ENCODE measurements at places on chromosomes 16 and 17. TPM values are rescaled to one million over a fixed set of nuclear protein-coding genes. Genes with fewer than 3 reads are reported as not detected.

Gene ALDH3A1
- not detected for total RNA-seq

Gene PYY
- 0.51 TPM for total RNA-seq

Gene ATMIN
- total RNA-seq: 25.0 TPM

Gene TUBB3
- 210 TPM for total RNA-seq

Gene TRIM37
- total RNA-seq: 36.2 TPM

Gene GRB7
- 1.5 TPM for total RNA-seq

Gene RND2
- 0.36 TPM for total RNA-seq

Gene HBZ
- not detected for total RNA-seq

Gene CTNS
- 21.1 TPM for total RNA-seq

GRCh38 chr17:8964801-8965393 lies 610 bp downstream of the PIK3R5 start:
- no peaks in the 10 kb centered on the region for H3K36me3 ChIP-seq
- H3K4me1 ChIP-seq: no peaks in the 10 kb centered on the region
- no peak overlapping the region for H3K4me3 ChIP-seq
- H3K27me3 ChIP-seq: no peaks in the 10 kb centered on the region
- no peak overlapping the region for H3K27ac ChIP-seq

DNA sequence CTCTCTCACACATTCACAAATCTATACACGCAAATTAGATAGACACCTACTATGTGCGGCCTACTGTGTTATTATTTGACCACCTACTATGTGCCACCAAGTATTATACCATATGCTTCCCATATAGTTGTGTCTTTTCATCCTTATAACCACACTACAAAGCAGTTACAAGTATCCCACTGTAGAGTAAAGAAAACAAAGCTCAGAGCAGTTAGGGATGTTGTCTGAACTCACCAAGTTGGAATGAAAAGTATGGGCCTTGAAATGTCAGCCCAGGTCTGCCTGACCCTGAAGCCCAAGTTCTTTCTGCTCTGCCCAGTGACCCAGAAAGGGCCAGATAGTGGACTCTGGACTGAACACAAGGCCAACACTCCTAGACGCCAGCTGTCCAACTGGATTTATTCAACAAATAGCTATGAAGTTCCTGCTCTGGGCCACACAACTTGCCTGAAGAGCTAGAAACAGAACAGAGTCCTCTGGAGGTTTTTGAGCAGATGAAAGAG lies 8.5 kb downstream of the KRT37 start:
- H3K27me3 ChIP-seq: no peaks in the 10 kb centered on the region
- no peak overlapping the region for H3K4me3 ChIP-seq
- no peaks in the 10 kb centered on the region for H3K4me1 ChIP-seq
- no peak overlapping the region for H3K27ac ChIP-seq
- DNase-seq: no peak

DNA sequence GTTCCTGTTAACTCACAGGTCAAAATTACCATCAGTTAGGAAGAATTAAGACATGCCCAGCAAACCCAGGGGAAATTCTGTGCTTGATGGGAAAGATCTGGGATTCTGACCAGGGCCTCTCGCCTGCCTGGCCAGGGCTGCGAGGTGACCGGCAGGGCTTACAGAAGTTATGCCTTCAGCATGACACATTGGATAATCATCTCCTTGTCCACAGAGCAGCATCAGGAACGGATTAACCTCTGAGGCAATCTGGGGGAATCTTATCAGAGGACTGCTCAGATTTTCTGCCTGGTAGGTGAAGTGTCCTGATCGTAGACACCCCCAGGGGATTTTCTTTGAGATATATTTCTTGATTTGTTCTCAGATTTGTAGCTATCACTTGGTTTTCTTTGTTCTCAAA lies 172.5 kb downstream of the HS3ST3A1 start:
- no peaks in the 10 kb centered on the region for H3K36me3 ChIP-seq
- H3K4me3 ChIP-seq: no peak overlapping the region
- no peak overlapping the region for H3K27ac ChIP-seq
- H3K4me1 ChIP-seq: no peaks in the 10 kb centered on the region
- no peak for DNase-seq
- no peaks in the 10 kb centered on the region for H3K27me3 ChIP-seq

DNA sequence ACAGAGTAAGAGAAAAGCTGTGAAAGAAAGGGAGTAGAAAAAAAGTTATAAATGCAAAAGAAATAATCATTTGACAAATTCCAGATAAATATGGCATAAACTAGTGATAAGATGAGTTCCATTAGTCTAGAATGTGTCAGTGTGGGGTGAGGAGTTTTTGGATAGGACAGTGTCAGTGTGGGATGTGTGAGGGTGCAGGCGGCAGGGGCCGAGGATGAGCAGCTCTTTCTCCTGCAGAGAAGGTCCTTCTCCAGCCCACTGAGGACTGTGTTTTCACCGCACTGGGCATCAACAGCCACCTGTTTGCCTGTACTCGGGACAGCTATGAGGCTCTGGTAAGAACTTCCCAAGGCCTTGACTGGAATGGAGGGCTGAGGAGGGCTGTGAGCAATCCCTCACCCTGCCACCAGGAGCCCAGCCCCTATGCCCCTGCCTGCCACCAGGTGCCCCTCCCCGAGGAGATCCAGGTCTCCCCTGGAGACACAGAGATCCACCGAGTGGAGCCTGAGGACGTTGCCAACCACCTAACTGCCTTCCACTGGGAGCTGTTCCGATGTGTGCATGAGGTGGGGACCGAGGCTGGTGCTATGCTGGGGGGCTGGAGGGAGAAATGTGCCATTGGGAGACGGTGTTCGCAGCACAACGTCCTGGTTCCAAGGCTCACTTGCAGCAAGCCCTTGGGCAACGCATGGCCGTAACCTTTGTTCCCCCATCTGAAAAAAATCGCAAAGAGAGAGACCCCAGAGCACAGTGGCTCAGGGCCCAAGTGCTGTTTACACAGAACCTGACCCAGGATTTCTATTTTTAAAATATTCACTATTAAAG lies 13.1 kb downstream of the RAPGEFL1 start:
- H3K36me3 ChIP-seq: peaks cover 8% of the 10 kb centered on the region
- H3K4me1 ChIP-seq: peaks cover 27% of the 10 kb centered on the region
- peak; percentile 76 for DNase-seq
- peak overlapping the region; percentile 84 for H3K4me3 ChIP-seq

- no peaks in the 10 kb centered on the region for H3K27me3 ChIP-seq
- H3K36me3 ChIP-seq: peaks cover 10% of the 10 kb centered on the region
- H3K27ac ChIP-seq: no peak overlapping the region
These were observed 38.4 kb downstream of the UTP18 start for GRCh38 chr17:51298508-51299371.

- H3K36me3 ChIP-seq: no peaks in the 10 kb centered on the region
- DNase-seq: no peak
- H3K27me3 ChIP-seq: no peaks in the 10 kb centered on the region
- H3K27ac ChIP-seq: no peak overlapping the region
These were observed 73.5 kb upstream of the CBX4 start for GRCh38 chr17:79912552-79913330.

DNA sequence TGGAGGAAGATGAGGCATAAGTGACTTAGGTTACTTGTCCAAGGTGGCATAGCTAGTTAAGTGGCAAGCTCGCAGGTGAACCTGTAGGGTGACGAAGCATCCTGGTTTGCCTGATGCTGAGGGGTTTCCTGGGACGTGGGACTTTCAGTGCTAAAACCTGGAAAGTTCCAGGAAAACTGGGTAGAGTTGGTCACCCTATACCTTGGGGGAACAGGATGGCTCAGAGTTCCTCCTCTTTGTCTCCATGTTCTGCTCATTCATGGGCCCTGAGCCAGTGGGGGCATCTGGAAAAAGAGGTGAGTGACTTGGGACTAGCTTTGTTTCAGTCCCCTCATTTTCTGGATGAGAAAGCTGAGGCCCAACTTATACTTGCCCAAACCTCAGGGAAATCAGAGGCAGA lies 268.0 kb upstream of the N4BP1 start:
- H3K27ac ChIP-seq: no peak overlapping the region
- no peaks in the 10 kb centered on the region for H3K27me3 ChIP-seq
- no peaks in the 10 kb centered on the region for H3K4me1 ChIP-seq
- no peak for DNase-seq
- H3K4me3 ChIP-seq: no peak overlapping the region

GRCh38 chr16:11164482-11165270 lies 91.3 kb downstream of the SOCS1 start:
- H3K4me1 ChIP-seq: no peaks in the 10 kb centered on the region
- no peak overlapping the region for H3K27ac ChIP-seq
- no peaks in the 10 kb centered on the region for H3K27me3 ChIP-seq
- no peak for DNase-seq
- no peaks in the 10 kb centered on the region for H3K36me3 ChIP-seq
- no peak overlapping the region for H3K4me3 ChIP-seq

DNA sequence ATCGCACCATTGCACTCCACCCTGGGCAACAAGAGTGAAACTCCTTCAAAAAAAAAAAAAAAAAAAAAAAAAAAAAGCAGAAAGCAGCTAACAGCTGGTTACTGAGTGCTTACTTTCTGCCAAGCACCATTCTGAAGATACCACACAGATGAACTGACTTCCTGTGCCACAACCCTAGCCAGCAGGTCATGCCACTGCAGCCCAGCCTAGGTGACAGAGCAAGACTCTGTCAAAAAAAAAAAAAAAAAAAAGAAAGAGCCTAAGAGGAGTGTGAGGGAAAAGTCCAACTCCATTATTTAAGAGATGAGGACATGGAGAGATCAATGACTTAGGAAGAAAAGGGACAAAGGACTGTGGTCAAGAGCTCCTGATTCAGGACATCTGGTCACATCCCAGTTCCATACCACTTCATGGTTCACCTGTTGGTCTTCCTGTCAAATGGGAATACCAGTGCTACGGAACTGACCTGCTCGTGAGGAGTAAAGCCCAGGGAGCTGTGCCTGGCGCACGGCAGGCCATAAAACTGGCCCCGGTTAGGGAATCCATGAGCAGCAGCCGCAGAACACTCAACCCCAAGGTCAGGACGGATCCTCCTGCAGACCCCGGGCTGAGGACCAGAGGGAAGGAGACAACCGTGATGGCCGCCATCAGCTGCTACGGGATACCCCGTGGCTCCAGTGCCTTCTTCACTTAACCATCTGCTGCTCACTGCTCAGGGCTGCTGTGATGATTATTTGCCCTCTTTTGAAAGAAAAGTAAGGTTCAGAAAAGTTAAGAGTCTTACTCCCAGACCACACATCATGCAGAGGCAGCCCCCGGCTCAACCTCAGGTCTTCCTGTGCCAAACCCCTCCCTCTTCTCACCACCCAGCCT lies 950 bp downstream of the KLHDC4 start:
- H3K4me3 ChIP-seq: peak overlapping the region; percentile 99
- DNase-seq: no peak
- H3K27ac ChIP-seq: no peak overlapping the region
- no peaks in the 10 kb centered on the region for H3K27me3 ChIP-seq

- H3K27me3 ChIP-seq: no peaks in the 10 kb centered on the region
- H3K4me1 ChIP-seq: peaks cover 5% of the 10 kb centered on the region
- H3K36me3 ChIP-seq: peaks cover 5% of the 10 kb centered on the region
These were observed 15.4 kb upstream of the SPATA32 start for GRCh38 chr17:45277216-45277849.

GRCh38 chr16:84378567-84378966 lies 10.2 kb downstream of the ATP2C2 start:
- H3K27ac ChIP-seq: no peak overlapping the region
- no peak for DNase-seq
- H3K4me1 ChIP-seq: no peaks in the 10 kb centered on the region
- H3K36me3 ChIP-seq: no peaks in the 10 kb centered on the region

- no peaks in the 10 kb centered on the region for H3K27me3 ChIP-seq
- H3K4me1 ChIP-seq: no peaks in the 10 kb centered on the region
- no peak overlapping the region for H3K27ac ChIP-seq
- DNase-seq: no peak
- no peaks in the 10 kb centered on the region for H3K36me3 ChIP-seq
These were observed 438.3 kb upstream of the PSMD7 start for GRCh38 chr16:73858326-73858725.

GRCh38 chr17:58273453-58274104 lies 7.2 kb downstream of the MPO start:
- H3K36me3 ChIP-seq: no peaks in the 10 kb centered on the region
- DNase-seq: no peak
- H3K27ac ChIP-seq: no peak overlapping the region
- H3K4me3 ChIP-seq: no peak overlapping the region
- no peaks in the 10 kb centered on the region for H3K27me3 ChIP-seq
- no peaks in the 10 kb centered on the region for H3K4me1 ChIP-seq

DNA sequence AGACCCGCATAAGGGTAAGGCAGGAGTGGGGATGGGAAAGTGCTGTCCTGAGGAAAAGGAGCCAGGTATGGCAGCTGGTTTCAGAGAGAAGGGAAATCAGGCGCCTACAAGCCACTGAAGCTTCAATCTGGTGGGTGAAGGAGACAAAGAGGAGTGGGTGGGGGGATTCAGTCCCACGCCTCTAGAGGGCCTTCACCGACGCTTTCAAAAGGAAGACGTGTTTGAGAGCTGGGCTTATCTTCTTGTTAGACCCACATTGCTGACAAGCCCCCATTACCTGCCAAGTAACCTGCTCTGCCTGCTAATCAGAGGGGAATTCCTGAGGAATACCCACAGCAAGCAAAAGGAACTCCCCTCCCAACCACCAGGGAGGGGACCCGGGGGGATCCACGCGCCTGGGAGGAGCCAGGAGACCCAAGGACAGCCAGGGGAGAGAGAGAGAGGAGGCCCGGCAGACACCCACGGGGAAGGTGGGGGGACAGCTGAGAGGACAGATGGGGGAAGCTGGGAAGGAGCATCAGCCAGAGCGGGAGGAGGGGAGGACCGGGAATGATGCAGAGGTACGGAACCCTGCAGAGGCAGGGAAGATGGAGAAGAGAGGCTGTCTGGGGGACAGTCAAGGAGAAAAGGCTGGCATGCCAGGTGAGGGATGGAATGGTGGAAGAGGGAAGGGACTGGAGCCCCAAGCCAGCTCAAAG lies 1.0 kb downstream of the MTMR4 start:
- H3K4me3 ChIP-seq: peak overlapping the region; percentile 97
- H3K27ac ChIP-seq: no peak overlapping the region
- DNase-seq: no peak
- H3K4me1 ChIP-seq: peaks cover 41% of the 10 kb centered on the region
- H3K27me3 ChIP-seq: no peaks in the 10 kb centered on the region

DNA sequence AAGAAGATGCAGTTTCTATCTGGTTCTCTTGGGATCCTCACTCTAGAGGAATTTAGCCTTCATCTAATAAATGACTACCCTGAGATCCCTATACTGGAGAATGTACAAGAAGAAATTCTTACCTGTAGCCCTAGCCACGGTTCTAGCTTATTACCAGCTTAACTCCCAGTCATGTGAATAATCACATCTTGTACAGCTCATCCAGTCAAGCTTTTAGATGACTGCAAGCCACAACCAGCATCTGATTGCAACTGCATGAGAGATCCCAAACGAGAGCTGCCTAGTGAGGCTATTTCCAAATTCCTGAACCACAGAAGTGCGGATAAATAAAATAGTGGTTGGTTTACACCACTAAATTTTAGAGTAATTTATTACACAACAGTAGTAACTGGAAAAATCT lies 196.0 kb upstream of the CPHXL start:
- H3K4me3 ChIP-seq: no peak overlapping the region
- H3K27ac ChIP-seq: no peak overlapping the region
- DNase-seq: no peak
- no peaks in the 10 kb centered on the region for H3K27me3 ChIP-seq
- no peaks in the 10 kb centered on the region for H3K36me3 ChIP-seq

DNA sequence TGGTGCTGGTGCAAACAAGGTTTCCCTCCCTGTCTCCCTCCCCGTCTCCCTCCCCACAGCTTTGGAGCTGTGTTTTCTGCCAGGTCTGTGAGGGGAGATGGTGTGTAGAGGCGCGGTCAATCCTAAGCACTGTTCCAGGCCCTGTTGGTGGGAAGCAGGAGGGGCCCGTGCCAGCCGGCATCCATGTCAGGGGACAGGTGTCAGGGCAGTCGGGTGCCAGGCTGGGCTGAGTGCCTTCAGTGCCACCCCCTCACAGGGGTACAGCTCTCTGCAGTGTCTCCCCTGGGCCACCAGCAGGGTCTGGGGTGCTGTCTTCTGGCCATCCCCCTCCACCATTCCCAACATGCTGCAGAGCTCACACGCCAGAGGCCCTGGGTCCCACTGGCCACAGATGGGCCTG lies 73.6 kb downstream of the KLHDC4 start:
- DNase-seq: no peak
- H3K27ac ChIP-seq: no peak overlapping the region
- H3K36me3 ChIP-seq: no peaks in the 10 kb centered on the region
- H3K27me3 ChIP-seq: no peaks in the 10 kb centered on the region
- H3K4me1 ChIP-seq: no peaks in the 10 kb centered on the region

All from Karpas-422 (cell line).